ENCODE measurements at places on chromosomes 3 and 15. TPM values are rescaled to one million over a fixed set of nuclear protein-coding genes. Genes with fewer than 3 reads are reported as not detected.

The EPHB1 gene
- 3.7 TPM for polyA plus RNA-seq

- no peaks in the 10 kb centered on the region for H3K4me1 ChIP-seq
- peaks cover 11% of the 10 kb centered on the region for H3K27me3 ChIP-seq
- H3K36me3 ChIP-seq = no peaks in the 10 kb centered on the region
- no peak for DNase-seq
- H3K4me3 ChIP-seq = no peak overlapping the region
- no peak overlapping the region for H3K27ac ChIP-seq
Measured at GRCh38 chr3:186520431-186520830, 23.7 kb downstream of the CRYGS start.

- H3K4me1 ChIP-seq = peaks cover 6% of the 10 kb centered on the region
- peak; percentile 31 for DNase-seq
- peaks cover 3% of the 10 kb centered on the region for H3K36me3 ChIP-seq
Measured at GRCh38 chr3:64685331-64685799, 2.4 kb downstream of the ADAMTS9 start.

DNA sequence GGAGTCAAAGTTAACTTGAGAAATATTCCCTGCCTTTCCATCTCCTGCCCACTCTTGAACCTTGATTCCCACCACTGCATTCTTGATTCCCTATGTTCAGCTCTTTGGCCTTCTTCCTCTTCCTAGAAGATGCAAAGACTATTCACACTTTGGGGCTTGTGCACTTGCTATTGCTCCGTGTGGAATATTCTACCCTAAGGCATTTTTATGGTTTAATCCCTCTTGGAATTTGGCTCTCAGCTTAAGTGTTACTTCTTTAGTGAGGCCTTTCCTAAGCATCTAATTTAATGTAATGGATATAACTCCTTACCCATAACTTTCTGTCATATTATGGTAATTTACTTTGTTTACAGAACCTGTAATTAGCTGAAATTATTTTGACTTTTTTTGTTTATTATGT is 318.9 kb upstream of the COL8A1 start:
- H3K4me3 ChIP-seq = no peak overlapping the region
- no peaks in the 10 kb centered on the region for H3K36me3 ChIP-seq
- H3K27ac ChIP-seq = no peak overlapping the region
- no peak for DNase-seq
- no peaks in the 10 kb centered on the region for H3K4me1 ChIP-seq

The CHRD gene
- 3.7 TPM for polyA plus RNA-seq

The CNTN4 gene
- 9.3 TPM for polyA plus RNA-seq

- H3K36me3 ChIP-seq = no peaks in the 10 kb centered on the region
- H3K27ac ChIP-seq = no peak overlapping the region
- H3K4me1 ChIP-seq = no peaks in the 10 kb centered on the region
- DNase-seq = no peak
- no peak overlapping the region for H3K4me3 ChIP-seq
Measured at GRCh38 chr3:112654979-112655378, 14.0 kb upstream of the CCDC80 start.

DNA sequence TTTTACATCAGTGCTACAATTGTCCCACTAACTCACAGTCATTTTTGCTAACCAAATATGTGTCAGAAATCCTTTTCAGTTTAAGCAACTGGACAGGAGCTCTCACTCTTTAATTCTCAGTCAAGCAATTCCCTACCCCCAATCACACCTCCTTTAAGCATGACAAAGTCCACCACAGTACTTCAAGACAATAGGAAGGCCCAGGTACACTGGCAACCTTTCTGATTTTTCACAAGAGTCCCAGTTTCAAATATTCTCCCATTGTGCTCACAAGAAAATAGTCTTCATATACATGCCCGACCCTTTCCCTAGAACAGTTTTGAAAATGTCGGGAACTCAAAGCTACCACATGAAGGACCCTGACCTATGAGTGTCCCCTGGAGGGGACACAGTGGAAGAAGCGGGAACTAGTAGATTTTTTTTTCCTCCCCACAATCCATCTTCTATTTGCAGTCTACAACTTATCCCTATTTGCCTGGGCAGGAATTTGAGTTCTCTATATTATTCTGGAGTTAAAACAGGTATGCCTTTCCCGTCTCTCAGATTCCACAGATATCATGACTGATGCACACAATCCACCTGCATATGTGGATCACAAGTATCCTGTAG is 413.5 kb downstream of the TIGIT start:
- no peak overlapping the region for H3K4me3 ChIP-seq
- peaks cover 10% of the 10 kb centered on the region for H3K4me1 ChIP-seq
- H3K27ac ChIP-seq = no peak overlapping the region

DNA sequence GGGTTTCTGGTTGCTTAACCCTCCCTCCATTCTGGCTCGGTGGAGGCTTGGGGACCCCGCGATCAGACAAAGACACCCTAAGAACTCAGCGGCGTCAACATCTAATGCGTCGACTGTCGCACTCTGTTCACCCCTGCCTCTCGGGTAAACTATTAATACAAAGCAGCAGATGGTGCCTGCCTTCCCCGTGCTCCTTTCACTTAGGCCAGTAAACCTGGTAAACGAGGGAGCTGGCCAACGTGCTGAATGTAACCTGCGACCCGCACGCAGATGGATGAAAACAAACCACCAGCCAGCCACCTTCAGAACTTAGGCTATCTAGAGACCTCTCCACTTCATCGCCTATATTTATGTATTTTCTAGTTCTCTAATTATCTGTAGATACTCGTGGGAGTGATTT is 848 bp upstream of the CADPS start:
- H3K27ac ChIP-seq = no peak overlapping the region
- H3K36me3 ChIP-seq = no peaks in the 10 kb centered on the region
- peaks cover 5% of the 10 kb centered on the region for H3K4me1 ChIP-seq
- no peak for DNase-seq

- DNase-seq = no peak
- H3K27me3 ChIP-seq = no peaks in the 10 kb centered on the region
- peaks cover 5% of the 10 kb centered on the region for H3K4me1 ChIP-seq
Measured at GRCh38 chr15:90598031-90598577, 68.4 kb downstream of the CRTC3 start.

DNA sequence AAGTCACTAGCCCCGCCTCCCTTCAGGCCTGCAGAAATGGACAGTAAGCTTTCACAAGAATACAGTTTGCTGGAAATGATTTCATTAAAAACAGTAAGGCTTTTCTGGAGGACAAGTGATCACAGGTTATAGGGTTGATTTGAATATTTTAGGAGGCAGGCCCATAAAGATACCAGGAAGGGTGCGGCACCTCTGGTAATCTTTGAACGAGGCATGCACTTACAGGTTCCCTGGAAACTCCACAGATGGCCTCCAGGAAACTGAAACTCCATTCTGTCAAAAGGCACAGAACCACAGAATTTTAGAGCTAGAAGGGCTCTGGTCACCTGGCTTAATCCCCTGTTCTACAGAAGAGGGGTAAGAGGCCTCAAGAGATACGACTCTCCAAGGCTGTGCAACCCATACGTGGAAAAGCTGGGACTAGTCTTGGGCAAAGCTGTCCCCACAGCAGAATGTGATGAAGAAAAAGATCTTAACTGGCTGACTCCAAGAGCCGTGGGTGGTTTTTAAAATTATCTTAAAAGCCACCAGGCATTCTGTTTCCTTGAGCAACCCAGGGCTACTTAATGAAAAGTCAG is 1.2 kb downstream of the STARD5 start:
- H3K4me3 ChIP-seq = peak overlapping the region; percentile 98
- peaks cover 4% of the 10 kb centered on the region for H3K4me1 ChIP-seq
- H3K27me3 ChIP-seq = no peaks in the 10 kb centered on the region

The FSIP1 gene
- 0.78 TPM for polyA plus RNA-seq

DNA sequence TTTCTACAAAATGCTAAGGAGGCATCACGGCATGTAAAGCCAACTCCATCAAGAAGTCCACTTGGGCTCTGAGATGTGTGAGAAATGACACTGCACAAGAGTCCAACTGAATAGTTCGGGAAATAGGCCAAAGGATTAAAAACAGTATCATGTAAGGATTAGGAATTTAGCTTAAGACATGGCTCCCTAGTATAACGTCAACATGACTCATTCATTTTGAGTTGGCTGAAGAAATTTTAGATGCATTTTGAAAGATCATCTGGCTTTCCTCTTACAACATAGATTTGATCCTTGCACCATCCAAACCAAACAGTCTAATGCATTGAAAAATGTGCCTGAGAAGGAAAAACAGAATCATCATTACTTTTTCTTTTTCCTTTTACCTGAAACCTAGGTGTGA is 109.3 kb upstream of the MME start:
- no peak overlapping the region for H3K27ac ChIP-seq
- no peak for DNase-seq
- H3K36me3 ChIP-seq = no peaks in the 10 kb centered on the region
- no peaks in the 10 kb centered on the region for H3K27me3 ChIP-seq
- no peak overlapping the region for H3K4me3 ChIP-seq

The CHRM5 gene
- 0.48 TPM for polyA plus RNA-seq

DNA sequence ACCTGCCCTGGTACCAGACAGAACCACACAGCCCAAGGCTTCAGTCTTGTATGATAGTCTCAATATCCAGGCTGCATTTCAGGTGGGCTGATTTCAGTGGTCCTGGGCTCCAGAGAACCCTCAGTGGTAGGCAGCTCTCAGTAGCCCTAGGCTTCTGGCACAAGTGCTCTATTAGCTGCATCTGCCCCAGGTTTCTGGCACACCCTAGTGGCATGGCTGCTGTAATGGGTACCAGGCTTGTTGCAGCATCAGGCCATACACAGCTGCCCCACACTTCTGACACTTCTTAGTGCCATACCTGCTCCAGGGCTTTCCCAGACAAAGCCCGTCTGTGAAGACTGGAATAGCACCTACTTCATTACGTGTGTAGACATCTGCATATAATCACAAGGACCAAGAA is 1062.2 kb upstream of the EPHA6 start:
- no peak overlapping the region for H3K27ac ChIP-seq
- DNase-seq = no peak
- no peaks in the 10 kb centered on the region for H3K4me1 ChIP-seq
- no peaks in the 10 kb centered on the region for H3K36me3 ChIP-seq

The PLIN1 gene
- 0.34 TPM for polyA plus RNA-seq

DNA sequence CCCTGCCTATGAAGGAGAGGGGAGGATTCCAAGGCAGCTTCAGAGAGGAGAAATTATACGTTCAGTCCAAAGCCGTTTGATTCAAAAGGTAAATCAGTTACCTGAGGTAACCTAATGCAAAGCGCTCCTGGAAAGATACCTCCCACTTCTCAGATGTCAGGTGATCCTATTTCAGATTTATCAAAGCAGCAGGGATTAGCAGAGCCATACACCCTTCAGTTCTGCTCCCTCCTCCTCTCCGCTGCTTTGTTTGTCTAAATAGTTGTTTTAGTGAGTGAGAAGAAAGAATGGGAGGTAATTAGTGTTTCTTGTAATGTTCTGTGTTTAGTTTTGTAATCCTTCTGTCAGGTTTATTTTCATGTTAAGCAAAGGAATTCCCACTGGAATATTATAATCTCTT is 81.1 kb downstream of the SOX14 start:
- H3K4me3 ChIP-seq = no peak overlapping the region
- no peaks in the 10 kb centered on the region for H3K36me3 ChIP-seq
- no peaks in the 10 kb centered on the region for H3K4me1 ChIP-seq
- DNase-seq = no peak
- no peaks in the 10 kb centered on the region for H3K27me3 ChIP-seq

The GCSAM gene
- polyA plus RNA-seq = 3.7 TPM

- H3K27me3 ChIP-seq = no peaks in the 10 kb centered on the region
- H3K36me3 ChIP-seq = no peaks in the 10 kb centered on the region
- peak overlapping the region; percentile 61 for H3K27ac ChIP-seq
- DNase-seq = peak; percentile 77
- peaks cover 9% of the 10 kb centered on the region for H3K4me1 ChIP-seq
- no peak overlapping the region for H3K4me3 ChIP-seq
Measured at GRCh38 chr15:35630532-35630931, 84.6 kb upstream of the DPH6 start.

GRCh38 chr3:66490214-66490613 is 10.6 kb downstream of the LRIG1 start:
- H3K4me1 ChIP-seq = peaks cover 57% of the 10 kb centered on the region
- H3K27ac ChIP-seq = no peak overlapping the region
- H3K27me3 ChIP-seq = no peaks in the 10 kb centered on the region
- no peaks in the 10 kb centered on the region for H3K36me3 ChIP-seq
- no peak overlapping the region for H3K4me3 ChIP-seq
- DNase-seq = no peak

DNA sequence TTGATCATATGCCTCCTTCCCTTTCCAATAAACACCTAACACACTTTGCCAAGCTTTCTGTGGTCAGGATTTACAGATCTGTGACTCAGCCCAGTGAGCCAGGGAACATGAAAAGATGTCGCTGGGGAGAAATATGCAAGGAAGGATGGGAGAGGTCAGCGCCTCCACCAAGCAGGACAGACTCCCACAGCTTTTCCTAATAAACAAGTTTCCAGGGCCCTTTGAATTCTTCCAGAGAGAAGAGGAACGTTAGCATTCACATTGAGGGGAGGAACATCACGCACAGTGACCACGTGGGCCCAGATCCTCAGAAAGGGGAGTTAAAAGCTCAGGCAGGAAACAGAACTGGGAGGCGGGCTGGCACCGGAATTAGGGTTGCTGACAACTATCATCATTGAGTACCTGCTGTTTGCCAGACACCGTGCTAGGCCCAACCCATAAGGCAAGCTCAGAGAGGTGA is 33.3 kb upstream of the MRPS22 start:
- H3K36me3 ChIP-seq = no peaks in the 10 kb centered on the region
- no peak for DNase-seq
- no peak overlapping the region for H3K27ac ChIP-seq
- H3K4me1 ChIP-seq = no peaks in the 10 kb centered on the region

DNA sequence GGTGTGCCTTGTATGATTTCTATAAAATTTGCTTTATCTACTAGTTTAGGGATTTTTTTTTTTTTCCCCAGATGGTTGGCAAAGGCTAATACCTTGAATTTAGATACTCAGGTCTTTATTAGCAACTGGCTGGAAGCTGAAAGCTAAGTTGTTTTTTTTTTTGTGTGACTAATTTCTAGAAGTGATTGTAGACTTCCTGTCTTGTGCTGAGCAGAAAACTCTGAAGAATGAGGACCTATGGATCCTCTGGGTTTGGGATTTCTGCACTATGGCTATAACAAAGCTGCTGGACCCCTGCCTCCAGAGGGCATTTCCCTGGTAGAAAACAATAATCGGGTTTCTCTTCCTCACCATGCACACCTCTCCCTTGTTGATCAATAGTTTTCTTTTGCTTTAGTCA is 10.0 kb downstream of the ARIH2 start:
- H3K4me3 ChIP-seq = no peak overlapping the region
- peaks cover 57% of the 10 kb centered on the region for H3K36me3 ChIP-seq
- H3K27ac ChIP-seq = no peak overlapping the region
- no peak for DNase-seq
- no peaks in the 10 kb centered on the region for H3K27me3 ChIP-seq

All from large intestine (tissue), 12 donors.